Putamen (tissue), 1 donor: ENCODE measurements at places on chromosomes 4 and X.

DNA sequence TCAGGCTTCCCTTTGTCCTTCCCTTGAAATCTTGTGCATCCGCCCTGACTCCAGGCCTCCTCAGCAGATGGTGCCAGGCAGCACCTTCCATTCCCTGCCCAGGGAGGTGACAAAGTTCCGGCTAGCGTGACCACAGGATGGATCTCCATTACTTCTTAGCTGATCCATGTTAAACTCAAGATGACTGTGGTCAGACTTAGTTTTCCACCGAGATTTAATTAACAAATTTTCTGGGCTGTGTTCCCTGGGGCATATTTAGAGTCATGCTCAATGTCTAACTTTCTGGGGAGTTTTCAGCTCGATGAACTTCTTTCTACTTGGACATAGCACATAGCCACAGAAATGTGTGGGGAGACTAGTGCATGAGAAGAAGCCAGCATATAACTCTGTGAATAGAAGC lies 215.1 kb upstream of the SFRP2 start:
- no peak for DNase-seq

DNA sequence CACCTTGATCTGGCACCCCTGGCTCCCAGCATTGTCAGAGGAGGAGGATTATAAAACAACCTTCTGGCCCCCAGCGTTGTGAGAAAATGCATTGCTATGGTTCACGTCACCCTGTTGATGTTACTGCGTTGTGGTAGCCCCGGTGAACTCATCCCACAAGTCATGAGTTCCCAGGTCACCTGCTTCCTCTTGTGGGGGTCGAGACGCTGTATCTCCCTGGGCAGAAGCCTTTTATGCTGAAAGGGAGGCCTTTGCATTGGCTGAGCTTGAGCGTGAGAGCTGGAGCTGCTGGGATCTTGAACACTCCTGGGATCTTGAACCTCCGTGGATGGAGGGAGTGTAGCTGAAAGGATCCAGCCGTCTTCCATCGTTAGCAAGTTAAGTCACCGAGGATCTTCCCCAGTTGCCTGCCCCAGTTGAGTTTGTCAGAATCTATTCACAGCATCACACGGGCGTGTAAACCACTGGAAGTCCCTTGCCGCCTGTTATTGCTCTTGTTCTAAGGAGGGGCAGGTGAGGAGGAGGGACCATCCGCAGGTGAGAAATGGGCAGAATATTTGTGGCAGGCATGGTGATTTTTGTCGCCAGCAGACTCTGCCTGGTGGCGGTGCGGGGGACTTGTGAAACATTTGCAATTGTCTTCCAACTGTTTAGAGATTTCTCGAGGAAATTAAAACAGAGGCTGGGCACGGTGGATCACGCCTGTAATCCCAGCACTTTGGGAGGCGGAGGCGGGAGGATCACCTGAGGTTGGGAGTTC lies 299.9 kb downstream of the ASMT start:
- no peak for DNase-seq

GRCh38 chr4:44487341-44487740 lies 38.7 kb upstream of the KCTD8 start:
- no peak for DNase-seq

- no peak for DNase-seq
Measured at GRCh38 chrX:10617186-10617998, 3.0 kb downstream of the MID1 start.

DNA sequence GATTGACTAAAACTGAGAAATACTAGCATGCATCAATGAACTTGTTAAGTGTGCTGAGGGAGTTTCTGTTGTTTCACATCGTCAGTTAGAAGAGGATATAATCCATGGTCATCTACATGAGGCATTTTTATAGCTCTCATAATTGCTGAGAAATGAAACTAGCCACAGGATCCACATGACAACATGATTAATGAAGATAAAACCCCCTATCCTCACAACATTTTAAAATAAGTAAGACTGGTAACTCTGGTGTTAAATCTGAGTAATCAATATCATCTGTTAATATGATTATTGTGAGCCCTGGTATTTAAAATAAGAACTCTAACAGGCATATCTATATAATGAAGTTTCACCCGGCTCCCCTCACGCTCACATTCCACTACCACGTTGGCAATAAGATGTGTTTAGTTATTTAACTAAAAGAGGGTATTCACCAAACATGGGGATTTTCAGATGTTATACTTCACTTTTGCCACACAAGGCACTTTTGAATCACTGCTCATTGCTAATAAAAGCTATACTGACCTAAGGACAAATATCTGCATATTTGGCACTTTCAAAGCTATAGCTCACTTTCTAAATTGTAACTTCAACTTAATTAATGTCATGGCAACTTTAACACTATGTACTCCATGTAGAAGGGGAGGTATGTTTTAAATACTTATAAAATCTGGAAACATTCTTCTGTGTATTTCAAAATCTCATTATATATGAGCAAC lies 6.7 kb downstream of the UNC5C start:
- DNase-seq: no peak

DNA sequence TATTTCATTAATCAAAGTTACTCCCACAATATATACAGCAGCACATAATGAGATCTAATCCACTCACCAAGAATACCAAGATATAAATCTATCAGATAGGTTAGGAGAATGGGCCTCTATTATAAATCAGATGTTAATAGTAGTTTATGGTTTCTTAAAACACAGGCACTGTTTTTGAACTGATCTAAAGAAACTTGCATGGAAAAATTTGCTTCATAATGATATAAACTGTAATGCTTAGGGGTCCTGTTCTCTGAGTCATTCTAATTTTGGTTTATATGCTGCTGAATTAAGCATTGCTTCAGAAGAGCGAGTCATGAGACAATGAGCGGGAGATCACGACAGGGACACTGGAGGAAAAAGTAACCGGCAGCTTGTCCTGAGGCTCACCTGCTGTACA lies 113.3 kb upstream of the OTUD4 start:
- no peak for DNase-seq

GRCh38 chrX:37714479-37714878 lies 28.9 kb downstream of the XK start:
- no peak for DNase-seq

DNA sequence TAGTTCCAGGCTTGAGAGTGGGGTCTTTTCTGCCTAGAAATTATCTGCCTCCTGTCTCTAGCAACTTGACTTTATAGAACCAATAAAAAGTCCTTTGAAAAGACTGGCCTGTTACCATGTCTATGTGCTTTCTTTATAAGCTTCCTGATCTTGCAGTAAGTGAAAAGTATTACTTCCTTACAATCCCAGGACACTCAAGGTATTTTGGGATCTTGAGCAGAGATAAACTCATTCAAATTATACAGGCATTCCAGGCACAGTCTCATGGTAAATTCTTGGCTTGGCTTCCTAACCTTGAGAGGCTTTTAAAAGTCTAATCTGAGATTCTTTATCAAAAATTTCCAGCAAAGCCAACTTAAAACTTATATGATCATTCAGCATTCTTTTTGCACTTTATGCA lies 833.0 kb upstream of the POU3F4 start:
- DNase-seq: no peak

- no peak for DNase-seq
Measured at GRCh38 chr4:52979821-52980590, 117.9 kb downstream of the RASL11B start.

DNA sequence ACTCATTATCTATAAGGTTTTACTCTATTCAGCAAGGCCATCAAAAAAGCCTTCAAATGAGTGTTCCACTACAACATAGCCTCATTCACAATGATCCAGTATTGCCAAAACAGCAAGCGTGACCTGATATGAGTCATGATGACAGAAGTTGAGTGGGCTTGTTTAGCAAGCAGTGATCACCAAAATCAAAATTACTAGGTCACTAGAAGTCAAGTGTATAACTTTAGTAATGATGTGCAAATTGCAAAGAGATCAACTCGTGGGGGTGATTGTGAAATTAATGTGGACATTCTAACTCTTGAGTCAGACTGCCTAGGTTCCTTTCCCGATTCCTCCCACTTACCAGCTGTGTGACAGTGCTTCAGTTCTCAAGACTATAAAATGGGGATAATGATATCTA lies 124.5 kb downstream of the CHM start:
- DNase-seq: no peak
